ENCODE measurements at places on chromosomes 12 and 14.
A peak's percentile ranks its signal among the peaks of the same experiment; 100 is the strongest.

GRCh38 chr14:103223818-103224352, 100.6 kb downstream of the TNFAIP2 start:
- no peak for DNase-seq

GRCh38 chr12:34126239-34126641, 103.9 kb downstream of the ALG10 start:
- no peak for DNase-seq

GRCh38 chr12:60174941-60175340, 579.1 kb downstream of the SLC16A7 start:
- no peak for DNase-seq

GRCh38 chr12:97216848-97217247, 245.8 kb upstream of the RMST start:
- DNase-seq = no peak

- DNase-seq = no peak
Observed at GRCh38 chr14:58794993-58795762, 157.4 kb downstream of the DACT1 start.

- no peak for DNase-seq
Observed at GRCh38 chr12:132150780-132151144, 6.5 kb downstream of the NOC4L start.

- no peak for DNase-seq
Observed at GRCh38 chr14:77275601-77276017, 4.6 kb upstream of the NGB start.

GRCh38 chr14:70189456-70190077, 816 bp upstream of the SLC8A3 start:
- DNase-seq = no peak

DNA sequence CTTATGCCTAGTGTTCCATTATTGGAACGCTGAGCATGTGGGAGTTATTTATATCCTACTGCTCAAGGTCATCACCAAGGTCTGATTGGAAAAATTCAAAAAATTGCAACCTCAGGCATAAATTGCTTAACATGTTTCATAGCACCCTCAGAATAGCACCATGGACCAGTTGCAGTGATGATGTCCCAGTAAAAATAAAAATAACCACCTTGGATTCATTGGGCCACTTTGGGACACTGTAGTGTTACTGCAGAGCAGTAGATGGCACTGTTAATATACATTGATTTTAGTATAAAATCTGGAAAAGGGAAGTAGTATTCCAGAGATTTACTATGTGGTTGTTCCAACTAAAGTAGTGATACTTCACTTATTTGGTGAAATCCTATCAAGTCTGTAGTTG, 31.0 kb upstream of the PTCSC3 start:
- DNase-seq = no peak

- peak; percentile 77 for DNase-seq
Observed at GRCh38 chr12:14514154-14514842, 53.4 kb downstream of the PLBD1 start.
